Ovary (tissue), 10 donors: ENCODE measurements at places on chromosomes 1 and 21. TPM values are rescaled to one million over a fixed set of nuclear protein-coding genes. Genes with fewer than 3 reads are reported as not detected.

Gene DDR2
- total RNA-seq = 143 TPM

Gene CD48
- total RNA-seq = 3.1 TPM

Gene PTPN7
- 0.58 TPM for total RNA-seq

Gene RHBDL2
- 0.10 TPM for total RNA-seq

Gene FCRL2
- total RNA-seq = not detected

Gene KIF2C
- 0.40 TPM for total RNA-seq

Gene PLA2G2F
- total RNA-seq = not detected

- DNase-seq = no peak
Measured at GRCh38 chr1:236862615-236863211, 67.6 kb downstream of the MTR start.

- peak; percentile 41 for DNase-seq
Measured at GRCh38 chr21:32826329-32827167, 55.0 kb upstream of the PAXBP1 start.

GRCh38 chr21:44965251-44966022 lies 25.6 kb downstream of the SLX9 start:
- DNase-seq = no peak

DNA sequence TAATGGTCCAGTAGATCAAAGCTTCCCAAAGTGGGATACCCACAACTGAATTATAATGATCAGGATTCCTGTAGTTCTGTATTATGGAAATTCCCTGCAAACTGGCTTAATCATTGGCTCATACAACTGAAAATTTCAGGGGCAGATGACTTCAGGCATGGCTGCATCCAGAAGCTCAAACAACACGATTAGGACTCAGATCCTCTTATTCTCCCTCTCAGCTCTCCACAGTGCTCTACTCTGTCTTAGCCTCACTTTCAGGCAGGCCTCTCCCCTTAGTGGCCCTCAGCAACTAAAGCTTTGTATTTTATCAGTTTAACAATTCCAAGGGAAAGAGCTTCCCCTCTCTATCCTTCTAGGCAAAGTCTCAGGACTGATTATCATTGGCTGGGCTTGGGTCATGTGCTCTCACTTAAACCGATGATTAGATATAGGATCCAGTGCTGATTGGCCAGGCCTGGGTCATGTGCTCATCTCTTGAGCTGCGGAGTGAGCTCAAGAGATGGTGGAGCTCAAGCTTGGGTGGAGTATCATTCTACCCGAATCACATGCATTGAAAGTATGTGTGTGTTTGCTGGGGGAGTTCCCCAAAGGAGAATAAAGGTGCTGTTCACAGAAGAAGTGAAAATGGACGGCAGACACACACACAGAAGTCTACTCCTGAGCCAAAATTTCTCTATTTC lies 57.9 kb upstream of the RUNX3 start:
- no peak for DNase-seq

GRCh38 chr1:1066403-1067283 lies 7.5 kb downstream of the RNF223 start:
- no peak for DNase-seq

GRCh38 chr1:28668956-28669723 lies 556 bp downstream of the GMEB1 start:
- peak; percentile 51 for DNase-seq

DNA sequence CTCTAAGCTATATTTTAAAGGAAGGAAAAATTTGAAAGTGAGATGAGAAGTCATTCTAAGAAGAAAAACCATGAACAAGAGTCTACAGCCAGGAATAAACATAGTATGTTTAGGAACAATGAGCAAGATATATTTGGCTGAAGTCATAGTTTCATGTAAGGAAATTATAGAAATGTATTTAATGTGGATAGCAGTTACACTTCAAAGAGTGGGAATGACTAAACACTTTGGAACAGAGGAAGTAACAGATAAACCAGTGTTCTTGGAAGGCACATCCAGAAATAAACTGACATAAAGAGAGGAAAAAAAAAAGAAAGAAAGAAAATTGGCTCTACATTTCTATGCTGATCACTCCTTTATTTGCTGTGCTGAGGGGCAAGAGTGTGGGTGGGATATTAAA lies 18.0 kb downstream of the C8A start:
- no peak for DNase-seq

GRCh38 chr1:184906761-184907160 lies 67.5 kb downstream of the NIBAN1 start:
- no peak for DNase-seq

DNA sequence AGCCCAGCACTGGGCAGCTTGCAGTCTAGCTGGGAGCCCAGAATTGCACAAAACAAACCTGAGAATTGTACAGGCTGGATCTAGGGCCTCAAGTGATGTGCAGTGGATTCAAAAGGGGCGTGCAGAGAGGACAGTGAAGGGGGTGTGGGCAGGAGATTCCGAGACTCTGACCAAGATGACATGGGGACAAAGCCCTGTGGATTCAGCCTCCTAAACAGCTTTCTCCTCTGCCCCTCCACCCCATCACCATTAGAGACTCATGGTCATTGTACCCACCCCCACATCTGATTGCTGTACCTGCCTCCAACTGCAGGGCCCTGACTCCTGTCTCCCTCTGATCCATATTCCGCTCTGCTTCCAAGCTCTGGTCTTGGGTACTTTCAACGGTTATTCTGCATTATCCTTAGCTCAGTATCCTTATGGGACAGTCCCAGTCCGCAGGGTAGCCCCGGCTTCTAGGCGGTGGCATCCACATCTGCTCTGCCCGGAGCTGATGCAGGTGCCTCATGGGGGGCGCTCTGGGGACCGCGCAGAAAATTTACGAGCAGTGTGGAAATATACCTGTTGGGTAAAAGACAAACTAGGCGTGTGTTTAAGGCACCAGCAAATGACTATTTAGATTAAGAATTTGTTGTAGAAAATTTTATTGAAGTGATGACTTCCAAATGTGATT lies 1.7 kb upstream of the BMP8A start:
- no peak for DNase-seq

- no peak for DNase-seq
Measured at GRCh38 chr1:198283222-198283621, 126.4 kb downstream of the NEK7 start.

- no peak for DNase-seq
Measured at GRCh38 chr21:43278766-43279577, 110.2 kb downstream of the CRYAA start.

- no peak for DNase-seq
Measured at GRCh38 chr1:188269956-188270355, 1441.2 kb downstream of the PLA2G4A start.

- peak; percentile 48 for DNase-seq
Measured at GRCh38 chr1:7299329-7299799, 471.7 kb upstream of the VAMP3 start.

GRCh38 chr21:32813265-32813903 lies 41.8 kb upstream of the PAXBP1 start:
- DNase-seq = peak; percentile 55

- DNase-seq = no peak
Measured at GRCh38 chr1:83053446-83053845, 945.5 kb downstream of the TTLL7 start.

DNA sequence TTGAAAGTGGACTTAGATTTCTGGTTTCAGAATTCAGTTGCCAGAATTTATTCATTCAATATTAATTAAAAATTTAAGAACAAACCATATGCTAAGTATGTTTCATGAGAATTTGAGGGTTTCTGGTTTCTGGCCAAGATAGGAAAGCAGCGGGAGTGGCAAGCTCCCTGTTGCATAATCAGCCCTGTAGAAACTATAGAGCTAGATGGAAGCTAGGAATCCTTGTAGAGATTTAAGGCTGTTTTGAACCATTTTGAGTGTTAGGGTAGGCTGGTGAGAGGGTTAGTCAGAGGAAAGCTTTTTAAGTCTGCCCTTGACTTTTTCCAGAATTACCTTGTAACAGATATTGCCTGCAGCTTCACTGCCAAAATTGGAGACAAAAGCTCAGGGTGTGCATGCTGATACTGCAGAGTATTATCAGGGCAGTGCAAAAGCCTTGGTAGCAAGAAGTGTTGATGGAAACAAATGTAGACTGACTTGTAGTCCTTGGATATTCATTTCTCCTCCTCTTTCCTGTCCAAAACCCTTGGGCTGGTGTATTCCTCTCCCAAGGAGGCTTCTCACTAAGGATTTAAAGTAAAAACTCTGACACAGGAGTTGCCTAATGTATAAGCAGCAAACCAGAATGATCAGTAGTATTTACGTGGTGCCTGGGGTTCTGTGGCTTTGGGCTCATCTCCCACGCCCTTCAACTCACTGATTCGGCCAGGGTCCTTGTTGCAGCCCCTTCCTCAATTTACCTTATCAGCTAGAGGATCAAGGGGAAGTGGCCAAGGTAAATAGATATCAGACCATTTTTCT lies 12.6 kb upstream of the GIPC2 start:
- no peak for DNase-seq

DNA sequence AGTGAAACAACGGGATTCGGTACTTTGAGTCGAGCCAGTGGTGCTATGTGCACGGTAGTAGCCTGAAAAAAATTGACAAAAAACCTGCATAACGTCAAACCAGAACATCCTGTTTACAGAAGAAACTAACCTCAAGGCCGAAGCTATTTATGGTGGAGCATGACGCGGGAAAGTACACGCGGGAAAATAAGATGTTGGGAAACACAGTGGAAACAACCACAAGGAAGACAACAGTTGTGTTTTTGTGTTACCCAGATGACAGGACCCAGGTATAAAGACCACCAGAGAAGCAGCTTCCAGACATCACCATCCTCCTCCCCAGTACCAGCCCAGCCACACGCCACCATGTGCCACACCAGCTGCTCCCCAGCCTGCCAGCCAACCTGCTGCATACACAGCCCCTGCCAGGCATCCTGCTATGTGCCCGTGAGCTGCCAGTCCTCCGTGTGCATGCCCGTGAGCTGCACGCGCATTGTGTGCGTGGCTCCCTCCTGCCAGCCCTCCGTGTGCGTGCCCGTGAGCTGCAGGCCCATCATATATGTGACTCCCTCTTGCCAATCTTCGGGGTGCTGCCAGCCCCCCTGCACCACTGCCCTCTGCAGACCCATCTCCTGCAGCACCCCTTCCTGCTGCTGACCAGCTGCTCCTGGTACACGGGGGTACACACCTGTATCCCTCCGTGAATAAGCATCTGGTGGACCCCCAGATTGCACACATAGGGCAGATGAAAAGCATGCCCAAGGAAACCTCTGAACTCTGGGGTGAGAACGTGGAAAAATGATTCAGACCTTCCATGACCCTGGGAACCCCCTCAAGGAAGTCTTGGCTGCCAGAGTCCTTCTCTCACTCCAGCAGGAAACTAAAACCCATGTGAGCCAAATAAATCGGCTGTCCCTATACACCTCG lies at the start of gene KRTAP12-3:
KRTAP12-3 (plus strand) TSS at position 298 of the 906 bp plus-strand sequence; CDS start at position 346, 48 bp downstream.
- DNase-seq = no peak

GRCh38 chr1:171256940-171257606 lies 8.8 kb downstream of the FMO1 start:
- DNase-seq = peak; percentile 60

DNA sequence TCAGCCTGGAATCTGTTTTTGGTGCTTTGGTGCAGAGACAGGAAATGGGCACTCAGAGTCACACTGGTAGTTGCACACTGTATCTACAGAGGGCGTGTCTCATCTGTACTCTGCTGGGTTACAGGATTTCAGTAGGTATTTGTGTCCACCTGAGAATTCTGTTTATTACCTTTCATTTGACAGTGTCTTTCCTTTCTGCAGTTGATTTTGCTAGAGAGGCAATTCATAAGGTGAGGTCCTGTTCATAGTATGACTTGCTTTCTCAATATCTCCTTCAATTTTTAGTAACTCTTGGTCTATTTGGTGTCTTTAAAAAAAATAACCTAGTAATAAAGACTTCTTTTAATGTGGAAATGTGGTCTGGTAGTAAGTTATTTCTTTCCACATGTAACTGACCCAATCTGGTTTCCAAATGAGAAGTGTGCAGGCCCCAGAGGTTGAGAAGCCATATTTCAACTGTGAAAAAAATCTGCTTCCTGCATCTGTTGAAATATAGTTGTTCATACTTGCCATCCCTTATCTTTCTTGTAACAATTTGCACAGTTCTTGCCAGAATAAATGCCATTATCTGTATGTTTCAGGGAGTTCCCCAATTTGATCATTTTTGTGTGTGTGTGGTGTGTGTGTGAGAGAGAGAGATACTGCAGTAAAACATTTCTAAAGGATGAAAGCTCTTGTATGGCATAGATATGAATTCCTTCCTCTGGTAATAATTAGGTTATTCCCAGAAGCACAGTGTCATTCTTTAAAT lies 78.4 kb upstream of the DNAJC6 start:
- no peak for DNase-seq

DNA sequence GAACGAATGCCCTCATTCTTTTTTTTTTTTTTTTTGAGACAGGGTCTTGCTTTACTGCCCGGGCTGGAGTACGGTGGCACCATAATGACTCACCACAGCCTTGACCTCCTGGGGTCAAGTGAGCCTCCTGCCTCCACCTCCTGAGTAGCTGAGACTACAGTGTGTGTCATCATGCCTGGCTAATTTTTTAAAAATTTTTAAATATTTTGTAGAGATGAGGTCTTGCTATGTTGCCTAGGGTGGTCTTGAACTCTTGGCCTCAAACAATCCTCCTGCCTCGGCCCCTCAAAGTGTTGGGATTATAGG lies 69.4 kb downstream of the ALG14 start:
- no peak for DNase-seq
